ENCODE measurements at places on chromosomes 12 and 14. TPM values are rescaled to one million over a fixed set of nuclear protein-coding genes. Genes with fewer than 3 reads are reported as not detected.

DNA sequence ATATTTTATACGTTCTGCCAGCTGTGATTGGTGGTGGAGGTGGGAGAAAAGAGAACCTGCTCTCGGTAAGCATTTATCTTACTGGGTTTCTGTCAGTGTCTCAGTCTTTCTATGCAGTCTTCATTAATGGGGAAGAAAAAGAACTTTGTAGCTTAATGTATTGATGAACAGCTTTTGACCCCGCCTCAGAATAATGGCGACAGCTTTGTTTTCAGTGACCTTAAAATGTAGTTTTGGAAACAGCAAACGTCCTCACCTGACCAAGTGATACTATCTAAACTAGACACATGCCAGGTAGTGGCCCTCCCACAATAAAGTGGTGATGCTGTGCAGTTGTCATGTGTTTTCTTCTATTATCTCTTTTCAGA lies 1.4 kb downstream of the DACT1 start:
- H3K36me3 ChIP-seq = no peaks in the 10 kb centered on the region
- no peak overlapping the region for H3K27ac ChIP-seq
- no peak for DNase-seq
- peak overlapping the region; percentile 72 for H3K4me3 ChIP-seq
- H3K27me3 ChIP-seq = peaks cover 10% of the 10 kb centered on the region

DNA sequence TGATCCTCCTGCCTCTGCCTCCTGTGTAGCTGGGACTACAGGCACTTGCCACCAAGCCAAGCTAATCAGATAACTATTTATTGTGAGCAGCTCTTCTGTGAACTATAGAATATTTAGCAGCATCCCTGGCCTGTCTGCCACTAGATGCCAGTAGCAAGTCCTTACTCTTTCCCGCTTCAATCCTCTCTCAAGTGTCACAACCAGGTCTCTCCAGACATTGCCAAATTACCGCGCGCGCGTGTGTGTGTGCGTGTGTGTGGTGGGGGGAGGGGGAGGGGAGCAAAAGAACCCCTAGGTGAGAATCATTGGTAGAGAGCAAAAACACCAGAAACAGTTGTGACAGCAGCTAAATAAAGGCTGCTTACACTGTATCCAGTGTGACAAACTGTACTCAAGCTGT lies 49.9 kb downstream of the PPP2R5E start:
- no peaks in the 10 kb centered on the region for H3K36me3 ChIP-seq
- no peak overlapping the region for H3K27ac ChIP-seq
- no peak overlapping the region for H3K4me3 ChIP-seq
- no peak for DNase-seq

- no peak for DNase-seq
- H3K27ac ChIP-seq = no peak overlapping the region
- peaks cover 47% of the 10 kb centered on the region for H3K4me1 ChIP-seq
- no peaks in the 10 kb centered on the region for H3K36me3 ChIP-seq
- no peaks in the 10 kb centered on the region for H3K27me3 ChIP-seq
- no peak overlapping the region for H3K4me3 ChIP-seq
Observed at GRCh38 chr12:69932154-69932553, 107.1 kb downstream of the MYRFL start.

GRCh38 chr12:19507823-19508222 lies 68.5 kb downstream of the AEBP2 start:
- peaks cover 2% of the 10 kb centered on the region for H3K36me3 ChIP-seq
- H3K27me3 ChIP-seq = no peaks in the 10 kb centered on the region
- no peak overlapping the region for H3K27ac ChIP-seq
- no peak overlapping the region for H3K4me3 ChIP-seq

DNA sequence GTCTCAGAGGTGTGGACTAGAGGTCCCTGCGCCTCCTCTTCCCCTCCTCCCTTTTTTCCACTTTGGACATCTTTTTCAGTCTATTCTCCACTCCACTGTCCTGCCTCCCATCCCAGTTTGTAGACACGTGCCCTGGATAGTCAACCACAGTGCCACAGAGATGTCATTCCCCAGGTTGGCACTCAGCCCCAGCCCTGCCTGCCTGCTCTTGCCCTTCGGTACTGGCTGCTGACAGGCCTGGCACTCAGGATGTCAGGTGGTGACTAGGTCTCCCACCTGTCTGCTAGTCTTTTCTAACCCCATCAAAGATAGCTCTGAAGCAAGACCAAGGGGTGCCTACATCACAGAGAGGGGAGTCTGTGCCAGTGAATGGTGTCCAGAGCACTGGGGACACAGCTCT lies 15.8 kb downstream of the KRT71 start:
- no peaks in the 10 kb centered on the region for H3K36me3 ChIP-seq
- no peaks in the 10 kb centered on the region for H3K27me3 ChIP-seq
- peaks cover 14% of the 10 kb centered on the region for H3K4me1 ChIP-seq

GRCh38 chr14:79552778-79553177 lies 658.5 kb downstream of the DIO2 start:
- no peaks in the 10 kb centered on the region for H3K27me3 ChIP-seq
- no peaks in the 10 kb centered on the region for H3K4me1 ChIP-seq

- no peaks in the 10 kb centered on the region for H3K4me1 ChIP-seq
- H3K4me3 ChIP-seq = no peak overlapping the region
- DNase-seq = no peak
- H3K27ac ChIP-seq = no peak overlapping the region
- H3K36me3 ChIP-seq = no peaks in the 10 kb centered on the region
Observed at GRCh38 chr12:3468836-3469235, 22.2 kb upstream of the PRMT8 start.

DNA sequence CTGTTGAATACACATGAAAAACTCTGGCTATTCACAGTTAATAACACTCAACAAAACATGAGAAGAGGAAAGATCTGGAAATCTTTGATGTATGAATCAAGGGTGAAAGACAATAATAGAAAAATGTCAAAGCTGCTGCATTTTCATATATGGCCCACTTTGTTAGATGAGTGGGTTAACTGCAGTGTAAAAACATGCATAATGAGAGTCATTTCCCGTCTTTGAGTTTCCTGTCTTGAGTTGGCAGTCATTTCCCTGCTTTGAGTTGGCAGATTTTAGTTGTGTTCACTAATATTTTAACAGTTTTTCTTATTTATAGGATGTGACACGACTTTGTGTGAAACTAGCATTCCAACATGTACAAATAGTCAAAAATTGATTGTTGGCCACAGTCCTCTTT lies 87.9 kb upstream of the PTPRQ start:
- no peak overlapping the region for H3K4me3 ChIP-seq
- H3K4me1 ChIP-seq = no peaks in the 10 kb centered on the region
- H3K27me3 ChIP-seq = no peaks in the 10 kb centered on the region
- H3K36me3 ChIP-seq = no peaks in the 10 kb centered on the region
- no peak for DNase-seq

MEG3 gene
- total RNA-seq = not detected

FOXA1 gene
- total RNA-seq = not detected

ANO4 gene
- total RNA-seq = not detected

CCNT1 gene
- total RNA-seq = 39.2 TPM

SAMD4A gene
- 94.7 TPM for total RNA-seq

SLC25A47 gene
- not detected for total RNA-seq

PLXNC1 gene
- 11.9 TPM for total RNA-seq

BIN2 gene
- 10.0 TPM for total RNA-seq

TAC3 gene
- total RNA-seq = not detected

CLEC4C gene
- not detected for total RNA-seq
